ENCODE measurements at places on chromosomes 5 and 9.

DNA sequence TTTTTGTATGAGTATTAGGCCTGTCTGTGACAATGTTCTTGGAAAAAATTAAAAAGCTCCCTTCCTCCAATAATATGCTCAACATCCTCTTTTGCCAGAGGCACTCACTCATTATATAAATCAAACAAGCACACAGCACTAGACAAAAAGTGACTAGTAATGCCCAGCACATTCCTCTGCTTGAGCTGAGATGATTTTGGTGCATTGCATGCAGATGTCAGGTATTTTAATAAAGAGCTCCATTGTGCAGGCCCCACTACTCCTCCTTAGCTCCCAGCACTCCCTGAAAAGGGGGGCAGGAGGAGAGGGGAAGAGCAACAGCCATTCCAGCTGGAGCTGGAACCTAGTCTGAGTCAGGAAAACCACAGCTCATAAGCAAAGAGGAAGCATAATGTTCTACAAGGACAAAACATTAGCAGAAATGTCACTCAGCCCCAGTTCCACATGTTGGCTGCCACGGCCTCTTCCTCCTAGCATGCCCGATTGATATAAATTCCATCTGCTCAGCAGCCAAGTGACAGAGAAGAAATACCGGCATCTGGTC is 348.5 kb downstream of the BNC2 start:
- DNase-seq, result no peak

- peak; percentile 34 for DNase-seq
Observed at GRCh38 chr5:115842089-115842935, 577 bp downstream of the AP3S1 start.

- DNase-seq, result no peak
Observed at GRCh38 chr5:139549162-139549894, 11.8 kb upstream of the UBE2D2 start.

DNA sequence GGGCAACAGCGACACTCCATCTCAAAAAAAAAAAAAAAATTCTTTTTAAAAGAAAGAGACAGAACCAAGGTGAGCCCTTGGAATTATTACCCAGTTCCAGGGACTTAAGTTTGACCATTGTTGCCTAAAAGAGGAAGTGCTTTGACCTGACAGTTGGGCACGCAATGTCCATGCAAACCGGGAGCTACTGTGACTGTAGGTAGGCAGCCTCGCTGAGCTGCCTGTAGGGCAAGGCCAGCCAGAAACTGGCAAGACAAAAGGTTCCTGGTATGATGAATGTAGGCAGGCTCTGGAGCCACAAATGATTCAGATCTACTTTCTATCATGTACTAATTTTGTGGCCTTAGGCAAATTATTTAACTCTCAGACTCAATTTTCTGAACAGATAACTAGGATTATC is 334.8 kb upstream of the ZNF462 start:
- no peak for DNase-seq

GRCh38 chr5:90477073-90477472 is 2.4 kb downstream of the POLR3G start:
- DNase-seq, result no peak

- DNase-seq, result no peak
Observed at GRCh38 chr5:150622157-150622556, 18.3 kb upstream of the SYNPO start.

DNA sequence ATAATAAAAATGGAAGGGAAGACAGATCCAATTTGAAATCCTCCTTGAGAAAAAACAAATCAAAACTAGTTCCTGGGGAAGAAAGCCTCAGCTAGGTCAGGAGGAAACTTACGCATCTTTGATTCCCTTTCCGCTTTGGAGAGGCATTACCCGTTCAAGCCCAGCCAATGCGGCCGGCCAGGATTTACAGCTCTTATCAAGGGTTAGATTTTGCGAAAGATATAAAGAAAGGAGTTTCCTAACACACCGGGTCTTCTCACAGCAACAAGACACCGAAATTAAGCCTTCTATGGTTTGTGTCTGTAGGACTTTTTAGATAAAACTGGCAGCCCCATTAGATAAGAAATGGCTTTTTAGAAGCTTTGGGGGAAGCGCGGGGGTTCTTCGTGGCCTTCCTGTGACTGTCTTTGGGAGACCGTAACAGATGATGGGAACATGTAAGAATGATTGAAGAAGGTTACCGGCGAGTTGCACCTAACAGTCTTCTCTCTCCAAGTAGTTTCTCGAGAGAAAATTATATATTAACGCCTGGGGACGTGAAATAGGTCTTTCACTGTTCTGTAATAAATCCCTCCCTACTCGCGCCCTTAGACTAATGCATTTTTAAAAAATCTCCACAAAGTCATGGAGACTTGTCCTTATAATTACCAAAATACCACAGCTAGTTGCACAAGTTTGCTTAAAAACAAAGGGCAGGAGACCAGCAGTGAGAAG is 1.3 kb upstream of the ISL1 start:
- no peak for DNase-seq

GRCh38 chr5:172452398-172453205 is 1.7 kb downstream of the SH3PXD2B start:
- DNase-seq, result no peak

DNA sequence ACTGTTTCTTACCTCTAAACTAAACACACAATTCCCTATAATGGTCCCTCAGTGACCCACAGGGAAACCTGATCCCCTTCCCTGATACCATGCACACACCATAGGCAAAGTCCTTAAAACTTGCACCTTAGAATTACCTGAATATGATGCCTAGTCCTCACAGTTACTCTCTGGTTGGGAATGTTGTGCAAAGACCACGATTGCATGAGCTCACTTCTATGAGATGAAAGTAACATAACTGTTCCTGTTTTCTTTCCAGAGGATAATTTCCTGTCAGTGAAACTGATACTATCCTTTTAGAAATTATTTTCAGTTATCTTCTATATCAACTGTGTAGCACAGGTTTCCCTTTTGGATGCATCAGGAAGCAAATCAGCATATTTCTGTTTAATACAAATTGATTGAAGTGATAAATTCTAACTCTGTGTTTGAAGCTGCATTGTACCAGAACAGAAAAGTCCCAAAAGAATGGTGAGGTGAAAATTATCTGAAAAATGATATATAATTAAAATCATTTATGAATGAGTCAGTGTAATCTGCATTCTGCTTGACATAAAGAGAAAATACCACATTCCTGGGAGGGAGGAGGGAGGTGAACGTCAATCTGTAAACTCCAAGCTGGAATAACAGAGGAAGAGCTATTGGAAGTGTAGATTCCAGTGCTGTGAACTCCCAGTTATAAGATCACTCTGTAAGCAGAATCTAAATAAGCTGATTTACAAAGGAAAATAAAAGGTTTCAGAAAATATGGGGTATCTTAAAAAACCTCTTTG is 51.2 kb upstream of the TNFAIP8 start:
- DNase-seq, result no peak

- DNase-seq, result no peak
Observed at GRCh38 chr5:89265511-89266179, 382.7 kb upstream of the MEF2C start.

DNA sequence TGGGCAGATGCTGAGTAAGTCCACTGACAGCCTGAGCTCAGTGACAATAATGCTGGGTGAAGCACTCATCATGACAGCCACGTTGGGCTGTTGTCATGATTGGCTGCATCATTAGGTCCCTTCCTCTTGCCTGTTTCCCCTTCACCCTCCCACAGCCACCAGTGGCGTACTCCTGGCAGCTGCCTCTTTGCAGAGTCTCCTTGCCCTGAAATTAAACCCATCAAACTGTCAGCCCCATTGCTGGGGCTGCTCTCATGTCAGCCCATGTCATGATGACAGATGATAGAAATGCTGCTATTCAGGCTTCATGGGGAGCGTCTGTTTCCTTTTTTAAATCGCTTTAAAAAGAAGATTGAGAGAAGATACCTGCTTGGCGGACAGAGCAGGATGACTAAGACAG is 327.4 kb downstream of the AGTPBP1 start:
- DNase-seq, result no peak

DNA sequence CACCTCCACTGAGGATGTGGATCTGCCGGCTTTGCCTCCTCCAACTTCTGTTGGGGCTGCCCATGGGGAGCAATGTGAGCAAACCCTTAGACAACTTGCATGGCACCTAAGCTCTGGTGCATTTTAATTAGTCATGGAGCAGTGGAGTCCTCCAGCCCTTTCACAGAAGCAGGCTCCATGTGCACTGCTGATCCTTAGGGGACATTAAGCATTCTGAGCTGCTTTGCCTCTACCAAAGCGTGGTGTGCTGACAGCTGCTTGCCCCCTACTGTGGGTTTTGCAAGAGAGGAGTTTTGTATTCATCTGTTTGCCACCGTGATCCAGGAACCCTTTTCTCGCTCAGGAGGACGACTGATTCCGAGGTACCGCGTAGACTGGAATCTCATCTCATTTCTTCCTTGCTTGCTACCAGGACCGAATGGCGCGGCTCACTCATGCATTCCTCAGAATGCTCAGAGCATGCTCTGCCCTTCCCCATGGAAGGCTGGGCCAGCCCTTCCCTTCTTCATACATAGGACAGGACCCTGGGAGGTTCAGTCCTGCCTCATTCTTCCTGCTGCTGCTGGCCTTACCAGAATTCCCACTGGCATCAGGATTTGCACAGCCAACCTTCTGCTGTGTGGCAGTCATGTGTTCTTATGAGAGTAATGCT is 432.5 kb downstream of the GADD45G start:
- DNase-seq, result no peak

DNA sequence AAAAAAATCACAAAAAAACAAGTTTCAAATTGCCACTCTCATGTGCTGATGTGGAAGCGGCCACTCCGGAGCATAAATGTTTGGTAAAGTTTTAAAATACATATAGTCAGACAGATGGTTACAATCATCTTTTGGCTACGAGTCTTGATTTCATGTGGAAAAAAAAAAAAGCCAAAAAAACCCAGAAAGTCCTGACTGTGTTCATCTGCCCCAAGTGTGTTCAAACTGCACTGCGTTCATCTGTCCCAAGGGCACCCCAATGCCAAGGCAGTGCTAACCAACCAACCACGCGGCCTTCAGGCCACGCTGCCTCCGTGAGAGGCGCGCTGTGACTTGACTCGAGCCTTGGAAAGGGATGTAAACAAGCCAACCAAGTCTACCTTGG is 127.1 kb downstream of the MYO10 start:
- no peak for DNase-seq

GRCh38 chr9:123028973-123029372 is 4.5 kb upstream of the GPR21 start:
- no peak for DNase-seq

DNA sequence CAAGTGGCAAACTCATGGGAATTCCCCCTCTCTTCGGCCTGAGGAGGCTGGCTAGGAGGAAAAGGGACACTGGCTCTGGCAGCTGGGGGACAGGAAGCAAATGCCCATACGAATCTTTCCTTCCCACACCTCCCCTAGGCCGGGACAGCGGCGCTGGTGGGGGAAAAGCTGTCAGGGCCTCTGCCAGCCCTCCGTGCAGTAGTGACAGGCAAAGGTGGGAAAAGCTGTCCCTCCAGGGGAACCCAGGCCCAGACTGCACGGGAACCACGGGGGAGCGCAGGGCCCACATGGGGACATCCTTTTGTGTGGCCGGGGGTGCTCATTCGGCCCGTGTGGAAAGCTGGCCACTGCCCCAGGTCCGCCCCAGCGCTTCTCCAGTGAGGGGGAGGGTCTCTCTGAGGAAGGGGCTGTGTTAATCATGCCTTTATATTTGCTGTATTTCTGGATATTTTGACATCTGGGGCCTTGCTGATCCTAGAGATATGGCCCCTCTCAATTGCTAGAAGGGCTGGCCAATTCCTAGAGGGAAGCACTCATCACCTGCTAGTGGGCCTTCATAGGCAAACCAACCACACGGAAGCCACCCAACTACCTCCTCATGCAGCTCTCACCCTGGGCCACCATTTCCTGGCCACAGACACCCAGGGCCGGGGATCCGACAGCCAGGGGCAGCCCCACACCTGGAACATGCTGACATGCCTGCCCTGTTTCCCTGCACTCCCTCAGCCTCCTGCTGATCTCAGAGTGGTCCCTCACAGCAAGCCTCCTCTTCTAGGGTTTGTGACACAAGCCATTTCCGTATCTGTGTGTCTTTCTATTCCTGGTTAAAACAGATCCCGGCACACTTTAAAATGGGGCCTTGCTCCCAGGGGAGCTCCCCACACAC is 138.8 kb downstream of the ROR2 start:
- no peak for DNase-seq

- DNase-seq, result no peak
Observed at GRCh38 chr9:87193925-87194868, 246.9 kb upstream of the GAS1 start.

DNA sequence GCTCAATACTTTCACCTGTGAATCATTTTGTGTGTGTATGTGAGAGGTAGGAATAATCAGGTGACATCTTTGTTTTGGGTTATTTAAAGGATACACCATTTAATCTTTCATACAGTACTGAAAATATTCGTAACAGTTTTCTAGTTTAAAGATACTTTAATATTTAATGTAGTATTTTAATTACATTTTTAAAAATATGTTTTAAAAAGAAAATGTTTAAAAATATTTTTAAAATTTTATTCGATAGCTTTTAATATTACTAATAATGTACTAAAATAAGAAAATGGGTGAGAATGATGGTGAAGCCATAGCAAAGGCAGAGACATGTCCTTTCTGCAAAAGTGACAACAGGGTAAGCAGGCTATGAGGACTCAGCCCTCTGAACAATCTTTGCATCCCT is 56.3 kb upstream of the MEF2C start:
- DNase-seq, result no peak

- DNase-seq, result no peak
Observed at GRCh38 chr9:116450378-116451139, 236.5 kb upstream of the TRIM32 start.

GRCh38 chr9:114806526-114806900 is 674 bp upstream of the TNFSF15 start:
- no peak for DNase-seq

All from stimulated activated CD4-positive, alpha-beta T cell treated with anti-CD3 and anti-CD28 coated beads, Interleukin-2, amount 100 ng/mL, for 24 hours (primary cell).